Umbilical cord (tissue), 2 donors: ENCODE measurements at places on chromosomes 12 and 14.

DNA sequence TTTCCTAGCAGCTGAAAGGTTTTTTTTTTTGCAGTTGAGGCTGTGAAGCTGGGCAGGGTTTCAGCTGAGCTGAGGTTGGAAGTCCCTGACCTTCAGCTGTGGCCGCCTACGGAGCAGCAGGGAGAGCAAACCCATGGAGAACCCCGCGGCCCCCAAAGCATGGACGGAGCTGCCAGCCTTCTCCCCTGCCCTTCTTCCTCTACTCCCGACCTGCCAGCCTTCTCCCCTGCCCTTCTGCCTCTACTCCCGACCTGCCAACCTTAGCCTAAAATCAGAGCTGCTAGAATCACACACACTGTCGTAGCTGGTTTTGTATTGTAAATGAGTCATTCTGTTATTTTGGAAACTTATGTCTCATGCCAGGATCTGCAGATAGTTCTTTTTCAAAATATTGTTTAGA lies 74.6 kb downstream of the PPP2R5C start:
- DNase-seq, result no peak

- DNase-seq, result no peak
These were observed 388.8 kb downstream of the PDZRN4 start for GRCh38 chr12:41576925-41577324.

DNA sequence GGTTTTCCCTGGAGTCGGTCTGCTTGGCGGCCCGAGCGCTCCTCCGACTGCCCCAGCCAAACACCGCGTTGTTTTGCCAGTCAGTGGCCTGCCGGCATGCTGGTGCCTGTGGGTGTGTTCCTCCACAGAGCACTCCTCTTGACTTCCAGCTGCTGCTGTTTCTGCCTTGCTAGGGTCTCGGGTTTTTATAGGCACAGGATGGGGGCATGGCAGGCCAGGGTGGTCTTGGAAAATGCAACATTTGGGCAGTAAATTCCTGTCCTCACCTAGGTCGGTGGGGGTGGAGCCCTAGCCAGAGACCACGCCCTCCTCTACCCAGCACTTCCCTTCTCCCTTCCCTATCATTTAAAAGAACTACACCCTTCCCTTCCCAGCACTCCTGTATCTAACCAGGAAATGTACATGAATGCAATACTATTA lies 34.7 kb upstream of the VASH1 start:
- no peak for DNase-seq

- DNase-seq, result peak; percentile 5
These were observed 285.3 kb downstream of the PDZRN4 start for GRCh38 chr12:41473441-41473840.

DNA sequence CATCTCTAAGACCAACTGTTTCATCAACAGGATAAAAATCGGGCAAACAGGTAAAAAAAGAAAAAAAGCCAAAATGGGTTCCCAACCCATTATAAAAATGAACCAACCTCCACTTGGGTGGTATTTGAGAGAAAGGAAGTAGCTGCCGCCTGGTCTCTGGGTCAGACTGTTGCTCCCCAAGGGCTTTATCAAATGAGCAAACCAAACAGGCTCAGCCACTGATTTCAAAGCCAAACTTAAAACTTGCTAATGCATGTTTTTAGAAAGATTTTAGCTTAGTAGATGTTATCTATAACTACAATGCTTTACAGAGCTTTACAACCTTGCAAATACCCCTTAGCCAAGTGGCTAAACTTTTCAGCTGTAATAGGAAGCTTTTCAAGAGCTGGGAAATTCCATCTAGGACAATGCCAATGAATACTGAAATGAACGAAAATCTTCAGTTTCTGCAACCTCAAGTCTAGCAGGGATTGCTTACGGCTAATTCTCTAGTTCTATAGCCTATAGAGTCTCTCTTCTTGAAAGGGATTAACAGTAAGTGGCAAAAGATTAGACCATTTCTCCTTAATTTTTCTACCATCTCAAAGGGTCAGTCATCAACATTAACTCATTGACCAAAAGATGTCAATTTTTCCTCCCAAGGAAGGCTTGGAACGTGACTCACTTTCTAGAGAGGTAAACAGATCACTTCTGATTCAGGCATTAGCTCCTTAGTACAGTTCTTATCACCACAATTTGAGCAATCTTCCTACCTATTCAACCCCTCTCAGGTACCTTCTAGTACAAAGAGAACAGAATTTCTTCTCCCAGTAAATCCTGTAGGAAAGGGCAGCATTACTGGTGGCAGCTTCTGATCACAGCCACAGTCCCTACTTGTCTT lies 4.2 kb downstream of the PPM1H start:
- DNase-seq, result no peak

DNA sequence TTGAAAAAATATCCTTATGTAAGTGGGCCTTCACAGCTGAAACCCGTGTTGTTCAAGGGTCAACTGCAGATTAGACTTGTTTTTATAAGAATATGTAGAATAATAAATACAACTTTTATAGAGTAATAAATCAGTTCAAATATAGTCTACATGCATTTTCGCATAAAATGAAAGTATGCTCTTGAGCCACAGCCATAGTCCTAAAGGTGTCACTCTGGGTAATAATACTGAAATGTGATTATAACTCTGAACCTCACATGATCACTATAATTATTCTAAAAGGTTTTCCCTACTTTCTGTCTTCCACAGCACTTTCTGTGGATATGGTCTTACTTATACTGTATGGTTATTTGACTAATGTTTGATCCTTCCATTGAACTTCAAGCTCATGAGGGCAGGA lies 185.8 kb downstream of the SLC6A15 start:
- no peak for DNase-seq

- DNase-seq, result no peak
These were observed 11.3 kb downstream of the PLD4 start for GRCh38 chr14:104935955-104936354.

DNA sequence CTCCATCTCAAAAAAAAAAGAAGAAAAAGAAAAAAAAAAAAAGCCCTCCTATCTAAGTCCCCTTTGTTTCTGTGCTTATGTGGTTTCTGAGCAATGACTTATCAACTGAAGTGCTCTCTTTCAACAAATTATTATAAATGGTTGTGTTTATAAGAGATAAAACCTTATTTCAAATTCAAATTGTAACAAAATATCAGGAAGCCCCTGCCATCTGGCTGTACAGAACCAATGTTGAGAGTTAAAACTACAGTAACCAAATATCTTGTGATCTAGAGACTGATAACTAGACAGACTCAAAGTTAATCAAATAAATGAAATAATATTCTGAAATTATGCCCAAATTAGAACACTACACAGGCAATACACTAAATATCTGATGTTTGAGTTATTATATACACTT lies 143.0 kb upstream of the CPNE8 start:
- DNase-seq, result no peak
